Stimulated activated CD8-positive, alpha-beta memory T cell treated with anti-CD3 and anti-CD28 coated beads, Interleukin-7, amount 100 ng/mL, for 24 hours (primary cell): ENCODE measurements at places on chromosomes 11 and 22.

DNA sequence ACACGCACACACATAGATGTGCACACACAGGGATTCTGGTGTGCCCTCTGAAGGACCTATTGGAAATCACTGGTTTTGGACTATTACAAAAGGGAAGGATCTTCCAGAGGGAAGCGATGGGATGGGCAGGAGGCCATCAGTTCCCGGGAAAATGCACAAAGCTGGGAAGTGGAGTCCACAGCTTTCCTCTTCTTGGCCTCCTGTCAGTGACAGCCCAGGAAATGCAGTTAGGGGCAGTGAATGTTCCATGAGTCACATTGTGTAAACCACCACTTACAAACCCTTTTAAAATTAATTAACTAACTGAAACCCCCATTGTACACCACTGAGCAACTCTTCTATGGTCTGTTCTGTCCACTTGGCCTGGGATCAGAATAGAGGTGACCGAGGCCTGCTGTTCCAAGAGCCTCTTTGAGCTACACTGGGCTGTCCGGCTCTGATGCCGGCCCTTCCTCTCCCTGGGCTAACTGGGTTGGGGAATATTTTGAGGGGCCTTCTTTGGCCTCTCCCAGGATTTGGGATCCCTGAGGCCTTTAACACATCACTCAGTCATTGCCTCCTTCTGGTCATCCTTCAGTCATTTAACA lies 137.7 kb downstream of the FEZ1 start:
- DNase-seq, result no peak

- no peak for DNase-seq
These were observed 13.4 kb upstream of the PGA3 start for GRCh38 chr11:61189933-61190332.

GRCh38 chr22:42596336-42596735 lies 18.3 kb downstream of the POLDIP3 start:
- no peak for DNase-seq

GRCh38 chr11:105870516-105871113 lies 151.4 kb downstream of the MSANTD4 start:
- DNase-seq, result no peak

GRCh38 chr11:3971756-3972404 lies 116.4 kb downstream of the STIM1 start:
- no peak for DNase-seq
